ENCODE measurements at places on chromosomes 2 and 18.

GRCh38 chr2:223008162-223008561, 43.8 kb upstream of the KCNE4 start:
- DNase-seq, result no peak

- no peak for DNase-seq
These were observed 418.3 kb upstream of the SPHKAP start for GRCh38 chr2:228599781-228600180.

- DNase-seq, result no peak
These were observed 301.9 kb downstream of the ZEB2 start for GRCh38 chr2:144217853-144218633.

- DNase-seq, result no peak
These were observed 74.6 kb upstream of the ARL5A start for GRCh38 chr2:151902829-151903228.

All from GM12891 (cell line).